ENCODE measurements at places on chromosomes 12 and 14.
A peak's percentile ranks its signal among the peaks of the same experiment; 100 is the strongest.

- DNase-seq, result no peak
Observed at GRCh38 chr12:46514886-46515285, 142.3 kb upstream of the SLC38A2 start.

- DNase-seq, result no peak
Observed at GRCh38 chr12:7793211-7793610, 4.0 kb downstream of the NANOG start.

DNA sequence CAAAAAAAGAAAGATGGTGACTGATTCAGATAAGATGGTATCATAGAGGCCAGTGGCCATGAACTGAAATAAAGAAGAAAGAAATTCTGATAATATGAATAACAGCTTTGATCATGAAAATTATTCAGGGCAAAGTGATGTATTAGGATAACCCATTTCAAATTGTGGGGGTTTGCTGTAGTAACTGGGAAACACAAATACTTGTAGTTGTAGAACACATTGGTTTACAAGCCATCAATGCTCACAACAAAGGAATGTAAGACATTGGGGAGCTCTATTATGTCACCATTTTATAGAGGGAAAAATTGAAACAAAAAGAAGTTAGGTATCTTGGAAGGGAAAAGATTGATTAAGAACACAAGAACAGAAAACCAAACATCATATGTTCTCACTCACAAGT is 140.4 kb upstream of the FRMD6 start:
- DNase-seq, result no peak

GRCh38 chr12:124682425-124683151 is 115.2 kb upstream of the NCOR2 start:
- DNase-seq, result no peak

- DNase-seq, result no peak
Observed at GRCh38 chr12:132395192-132395907, 66.0 kb upstream of the GALNT9 start.

GRCh38 chr14:64195199-64195598 is 99.0 kb downstream of the ESR2 start:
- no peak for DNase-seq

DNA sequence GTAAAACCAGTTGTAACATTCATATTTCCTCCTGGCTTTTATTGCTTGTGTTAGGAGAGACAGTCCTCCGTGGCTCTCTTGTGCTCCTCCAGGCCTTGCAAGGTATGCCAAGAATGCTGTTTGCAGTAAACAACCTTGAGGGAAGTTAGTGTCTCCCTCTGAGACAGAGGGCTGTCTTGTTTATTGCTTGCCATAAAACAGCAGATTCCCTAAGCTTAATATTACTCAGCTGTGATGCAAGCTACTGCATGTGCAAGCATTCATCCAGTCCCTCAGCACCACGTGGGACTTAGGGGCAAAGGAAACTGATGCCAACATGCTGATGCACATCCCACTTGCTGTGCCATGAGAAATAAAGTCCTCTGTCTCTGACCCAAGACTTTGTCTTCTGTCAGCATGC is 6.6 kb downstream of the POMT2 start:
- DNase-seq, result no peak

GRCh38 chr14:42523666-42524065 is 917.0 kb downstream of the LRFN5 start:
- DNase-seq, result no peak

GRCh38 chr14:21902561-21903181 is 229.1 kb upstream of the OR4E1 start:
- DNase-seq, result no peak

DNA sequence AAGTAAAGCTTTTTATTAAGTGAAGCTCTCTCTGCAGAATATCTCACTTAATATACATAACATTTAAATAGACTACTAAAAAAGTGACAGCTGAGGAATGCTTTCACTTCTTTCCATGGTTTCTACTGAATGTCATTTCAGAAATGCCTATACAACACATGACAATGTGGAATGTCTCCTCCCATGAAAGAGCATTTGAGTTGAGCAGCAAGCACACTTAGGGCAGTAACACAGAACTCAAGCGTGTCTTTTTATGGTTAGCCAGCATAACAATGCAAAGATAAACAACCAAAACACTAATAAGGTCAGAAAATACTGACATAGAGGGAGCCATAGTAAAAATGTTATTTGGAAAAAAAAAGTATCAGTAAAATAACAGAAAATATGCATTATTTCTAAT is 9.4 kb downstream of the PPP1R12A start:
- no peak for DNase-seq

GRCh38 chr14:32121536-32121935 is 44.4 kb downstream of the ARHGAP5 start:
- DNase-seq, result no peak

DNA sequence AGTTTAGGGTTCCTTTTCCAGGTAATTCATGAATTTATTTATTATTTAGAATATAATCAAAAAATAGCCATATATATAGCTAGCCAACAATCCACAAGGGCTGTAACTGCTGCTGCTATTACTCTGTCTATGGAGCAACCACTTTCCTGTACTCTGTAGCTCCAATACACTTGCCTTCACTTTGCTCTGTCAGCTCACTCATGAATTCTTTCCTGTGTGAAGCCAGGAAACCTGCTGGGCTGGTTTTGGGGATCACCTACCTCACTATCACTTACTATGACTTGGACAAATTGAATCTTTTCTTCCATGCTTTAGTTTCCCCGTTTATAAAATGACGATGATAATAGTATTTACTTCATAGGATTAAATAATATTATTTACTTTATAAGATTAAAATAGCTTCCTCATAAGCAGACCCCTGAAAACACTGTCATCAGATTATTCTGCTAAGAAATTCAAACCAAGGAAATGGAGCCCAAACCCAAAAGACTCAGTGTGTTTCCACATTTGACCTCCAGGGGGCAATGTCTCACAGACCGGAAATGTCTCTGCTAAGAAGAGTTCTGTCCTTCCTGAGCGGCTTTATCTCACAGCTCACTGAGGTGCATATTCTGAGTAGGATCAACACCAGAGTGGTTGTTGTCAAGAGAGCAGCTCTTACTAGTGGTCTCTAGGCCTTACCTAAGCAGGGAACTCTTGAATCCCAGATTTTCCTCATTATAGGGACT is 457.1 kb downstream of the DAD1 start:
- DNase-seq, result peak; percentile 11

DNA sequence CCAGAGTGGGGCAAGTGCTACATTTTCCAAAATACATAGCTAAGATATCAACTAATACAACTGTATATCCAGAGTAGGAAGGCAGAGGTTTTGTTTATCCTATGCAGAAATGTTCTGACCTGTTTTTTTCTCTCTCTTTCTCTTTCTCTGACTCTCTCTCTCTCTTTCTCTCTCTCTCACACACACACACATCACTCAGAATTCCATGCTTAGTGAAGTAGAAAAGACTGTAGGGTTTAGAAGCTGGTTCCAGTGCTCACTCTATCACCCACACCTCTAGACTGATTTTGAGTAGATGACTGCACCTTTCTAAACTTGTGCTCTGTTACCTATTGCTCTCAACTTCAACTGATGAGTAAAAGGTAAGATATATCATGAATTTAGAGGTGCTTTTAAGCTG is 356.7 kb downstream of the LRIG3 start:
- no peak for DNase-seq

DNA sequence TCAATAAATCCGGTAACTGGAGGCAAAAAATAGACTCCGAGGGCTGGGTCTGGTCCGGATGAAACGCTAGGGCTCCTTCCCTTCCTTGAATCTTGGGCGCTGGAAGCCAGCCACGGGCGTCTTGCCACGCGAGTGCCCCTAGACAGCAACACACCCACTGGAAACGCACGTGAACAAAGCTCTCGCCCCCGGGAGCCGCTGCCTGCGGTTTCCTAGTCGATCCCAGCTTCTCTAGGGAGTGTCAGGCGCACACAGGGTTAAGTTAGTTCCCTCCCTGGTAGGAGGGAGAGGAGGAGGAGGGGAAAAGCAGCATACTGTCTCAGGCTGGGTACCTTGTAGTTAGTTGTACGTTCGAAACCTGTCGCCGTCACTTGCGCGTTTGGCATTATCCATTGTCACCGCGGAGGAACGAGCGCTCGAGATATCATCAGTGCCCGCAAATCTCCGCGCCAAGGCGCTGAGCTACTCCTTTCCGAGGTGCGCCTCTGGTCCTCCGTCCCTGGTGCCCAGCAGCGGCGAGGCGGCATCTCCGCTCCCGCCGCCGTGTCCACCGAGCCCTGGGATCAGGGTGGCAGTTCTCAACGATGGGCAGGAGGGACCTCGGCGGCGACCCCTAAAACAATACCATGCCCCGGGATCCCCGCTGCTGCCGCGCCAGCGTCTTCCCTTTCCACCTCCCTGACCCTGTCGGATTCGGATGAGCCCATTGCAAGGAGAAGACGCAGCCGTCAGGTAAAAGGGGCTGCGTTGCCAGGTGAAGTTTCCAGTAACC is at the start of gene FLRT2:
TSS of gene FLRT2 (plus strand) at position 342 of the 772 bp plus-strand sequence. CDS start 91,371 bp downstream, outside the sequence.
- no peak for DNase-seq

DNA sequence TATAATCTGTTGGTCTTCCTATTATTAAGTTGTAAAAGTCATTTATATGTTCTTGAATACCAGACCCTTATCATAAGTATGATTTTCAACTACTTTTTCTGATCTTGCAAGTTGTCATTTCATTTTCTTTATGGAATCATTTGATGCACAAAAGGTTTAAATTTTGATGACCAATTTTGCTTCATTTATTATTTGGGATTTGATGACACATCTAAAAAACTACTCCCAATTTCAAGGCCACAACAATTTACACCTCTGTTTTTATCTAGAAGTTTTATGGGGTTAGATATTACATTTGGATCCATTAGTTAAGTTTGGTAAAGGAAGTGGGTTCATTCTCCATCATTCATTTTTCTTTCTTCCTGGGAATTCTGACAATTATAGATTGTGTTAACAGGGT is 259.2 kb downstream of the LRFN5 start:
- DNase-seq, result no peak

- no peak for DNase-seq
Observed at GRCh38 chr12:123843912-123844748, 82.0 kb downstream of the DNAH10 start.

GRCh38 chr12:57107456-57108155 is 3.6 kb downstream of the STAT6 start:
- no peak for DNase-seq

- no peak for DNase-seq
Observed at GRCh38 chr12:95740751-95741150, 49.8 kb downstream of the NTN4 start.

DNA sequence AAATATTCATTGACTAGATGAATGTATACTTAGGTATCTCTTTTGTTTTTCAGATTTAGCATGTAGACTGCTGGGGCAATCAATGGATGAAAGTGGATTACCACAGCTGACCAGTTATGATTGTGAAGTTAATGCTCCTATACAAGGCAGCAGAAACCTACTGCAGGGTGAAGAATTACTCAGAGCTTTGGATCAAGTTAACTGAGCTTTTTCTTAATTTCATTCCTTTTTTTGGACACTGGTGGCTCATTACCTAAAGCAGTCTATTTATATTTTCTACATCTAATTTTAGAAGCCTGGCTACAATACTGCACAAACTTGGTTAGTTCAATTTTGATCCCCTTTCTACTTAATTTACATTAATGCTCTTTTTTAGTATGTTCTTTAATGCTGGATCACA is 15.3 kb upstream of the SNAPC1 start:
- no peak for DNase-seq

DNA sequence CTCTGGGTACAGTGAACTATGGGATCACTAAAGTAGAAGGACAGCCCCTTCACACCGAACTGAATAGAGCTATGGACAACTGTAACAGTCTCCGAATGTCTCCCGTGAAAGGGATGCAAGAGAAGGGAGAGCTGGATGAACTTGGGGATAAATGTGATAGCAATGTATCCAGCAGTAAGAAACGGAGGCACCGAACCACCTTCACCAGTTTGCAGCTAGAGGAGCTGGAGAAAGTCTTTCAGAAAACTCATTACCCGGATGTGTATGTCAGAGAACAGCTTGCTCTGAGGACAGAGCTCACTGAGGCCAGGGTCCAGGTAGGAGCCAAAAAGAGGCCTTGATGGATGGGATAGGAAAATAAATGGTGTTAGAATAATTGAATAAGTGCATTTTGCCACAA is 3.5 kb downstream of the ALX1 start:
- DNase-seq, result no peak

DNA sequence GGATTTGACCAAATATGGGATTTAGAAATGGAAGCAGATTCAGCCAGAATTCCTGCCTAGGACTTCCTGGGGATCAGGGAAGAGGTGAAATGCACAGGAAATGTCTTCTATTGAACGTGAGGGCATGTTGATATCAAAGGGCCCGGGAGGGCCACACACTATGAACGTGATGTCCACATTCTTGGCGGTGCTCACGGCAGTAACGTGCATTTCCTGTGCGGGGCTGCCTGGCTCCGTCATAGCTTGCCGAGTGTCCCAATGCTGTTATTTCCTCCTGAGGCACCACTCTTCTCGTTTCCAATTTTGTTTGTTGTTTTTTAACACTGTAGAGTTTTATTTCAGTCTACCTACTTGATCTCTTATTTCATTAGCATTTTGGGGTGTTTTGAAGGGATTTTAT is 67.3 kb downstream of the ZNF664 start:
- no peak for DNase-seq

DNA sequence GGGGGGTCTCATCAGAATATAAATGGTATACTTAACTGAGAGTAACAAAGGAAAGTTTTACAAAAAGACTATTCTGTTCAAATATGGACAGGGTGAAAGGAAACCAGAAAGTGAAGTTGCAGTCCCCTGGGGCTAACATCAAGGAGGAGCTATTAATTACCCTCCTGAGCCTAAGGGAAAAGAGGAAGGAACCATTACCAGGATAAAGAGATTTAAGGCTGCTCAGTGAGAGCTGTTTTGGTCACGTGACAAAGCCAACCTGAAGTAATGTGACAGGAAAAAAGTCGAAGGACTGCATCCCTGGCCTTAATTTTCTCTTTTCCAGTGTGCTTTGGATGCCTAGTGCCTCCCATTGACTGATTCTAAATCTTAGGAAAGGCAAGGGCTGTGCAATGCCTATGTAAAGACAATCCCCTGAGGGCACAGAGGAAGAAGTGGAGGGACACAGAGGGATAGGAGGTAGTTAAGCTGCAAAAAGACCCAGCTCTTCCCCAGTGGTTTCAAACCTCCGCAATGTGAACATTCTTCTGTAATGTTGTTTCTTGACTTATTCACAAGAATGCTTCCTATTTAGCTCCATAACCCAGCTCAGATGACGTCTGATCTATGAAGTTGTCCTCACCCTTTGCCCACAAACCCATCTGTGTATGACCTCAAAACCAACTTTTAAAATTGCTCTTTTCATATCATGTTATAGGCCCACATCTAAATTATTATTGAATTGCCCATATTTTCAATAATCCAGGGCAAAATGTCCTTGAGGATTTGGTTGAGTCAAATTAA is 187.7 kb upstream of the DCN start:
- DNase-seq, result no peak

- DNase-seq, result no peak
Observed at GRCh38 chr12:23751641-23752040, 197.8 kb downstream of the SOX5 start.

DNA sequence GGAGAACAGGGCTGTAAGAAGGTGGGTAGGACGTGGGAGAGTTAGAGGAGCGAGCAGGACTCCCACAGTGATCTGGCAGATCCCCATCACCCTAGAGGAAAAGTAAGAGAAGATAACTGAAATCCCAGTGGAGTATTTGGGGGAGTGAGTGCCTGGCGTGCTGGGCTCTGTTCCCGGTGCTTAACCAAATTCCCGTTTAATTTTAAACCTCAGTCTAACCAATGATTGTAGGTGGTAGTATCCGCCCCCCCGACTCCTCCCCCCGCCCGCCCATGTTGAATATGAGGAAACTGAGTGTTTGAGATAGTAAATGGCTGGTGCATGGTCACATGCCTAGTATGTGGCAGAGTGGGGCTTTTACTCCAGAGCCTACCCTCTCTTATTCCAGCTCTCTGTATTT is 1.2 kb downstream of the TARBP2 start:
- DNase-seq, result no peak

All from stimulated activated CD4-positive, alpha-beta T cell treated with anti-CD3 and anti-CD28 coated beads, Interleukin-1b, Interleukin-23, amount 100 ng/mL, for 48 hours (primary cell).